ENCODE measurements at places on chromosomes 2 and 18.
A peak's percentile ranks its signal among the peaks of the same experiment; 100 is the strongest.

DNA sequence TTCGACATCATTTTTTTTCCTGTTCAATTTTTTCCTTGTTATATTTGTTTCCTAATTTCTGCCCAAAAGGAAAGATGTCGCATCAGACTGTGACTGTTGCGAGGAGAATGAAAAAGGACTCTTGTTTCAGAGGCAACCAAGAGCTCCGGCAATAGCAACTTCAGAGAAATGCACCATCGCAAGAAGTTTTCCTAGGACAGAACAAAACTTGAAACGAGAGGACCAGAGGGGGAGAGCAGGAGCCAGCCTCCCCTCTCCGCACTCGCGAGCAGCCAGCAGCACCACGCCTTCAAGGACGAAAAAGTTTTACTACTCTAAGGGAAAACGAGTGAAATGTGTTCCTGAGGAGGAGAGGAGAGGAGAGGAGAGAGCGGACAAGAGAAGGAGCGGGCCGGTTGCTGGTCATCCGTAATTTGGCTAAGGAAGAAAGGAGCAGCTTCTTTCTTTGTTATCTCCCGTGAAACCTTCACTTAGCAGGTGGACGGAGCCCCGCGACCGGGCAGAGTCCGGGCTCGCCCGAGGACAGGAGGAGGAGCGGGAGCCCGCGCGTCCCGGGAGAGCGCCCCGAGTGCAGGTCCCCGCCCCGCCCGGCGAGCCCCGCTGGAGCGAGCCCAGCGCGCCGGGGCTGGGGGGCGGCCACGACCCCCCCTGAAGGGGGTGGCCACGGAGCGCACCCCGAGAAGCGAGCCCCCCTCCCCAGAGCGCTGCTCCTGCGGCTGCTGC, 744 bp downstream of the POU3F3 start:
- DNase-seq, result no peak

DNA sequence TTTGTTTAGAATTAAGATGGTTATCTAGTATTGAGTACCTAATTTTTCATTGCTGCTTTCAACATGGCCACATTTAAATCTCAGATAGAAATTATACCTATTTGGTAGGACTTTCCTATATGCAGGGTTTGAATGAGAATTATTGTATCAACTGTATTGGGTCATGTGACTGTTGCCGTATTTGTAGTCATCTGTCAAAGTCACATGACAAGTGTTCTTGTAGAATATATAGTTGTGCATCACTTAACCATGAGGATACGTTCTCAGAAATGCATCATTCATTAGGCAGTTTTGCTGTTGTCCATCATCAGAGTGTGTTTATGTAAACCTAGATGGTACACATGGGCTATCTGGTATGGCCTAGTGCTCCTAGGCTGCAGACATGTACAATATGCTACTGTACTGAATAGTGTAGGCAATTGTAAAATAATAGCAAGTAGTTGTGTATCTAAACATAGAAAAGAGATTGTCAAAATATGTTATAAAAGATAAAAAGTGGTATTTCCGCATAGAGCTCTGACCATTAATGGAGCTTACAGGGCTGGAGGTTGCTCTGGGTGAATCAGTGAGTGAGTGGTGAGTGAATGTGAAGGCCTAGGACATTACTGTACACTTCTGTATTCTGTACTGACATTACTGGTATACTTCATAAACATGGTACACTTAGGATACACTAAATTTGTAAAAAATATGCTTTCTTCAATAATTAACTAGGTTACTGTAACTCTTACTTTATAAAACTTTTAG, 123.7 kb downstream of the MAP4K4 start:
- peak; percentile 52 for DNase-seq

GRCh38 chr18:26741048-26741447, 124.5 kb downstream of the AQP4 start:
- no peak for DNase-seq

DNA sequence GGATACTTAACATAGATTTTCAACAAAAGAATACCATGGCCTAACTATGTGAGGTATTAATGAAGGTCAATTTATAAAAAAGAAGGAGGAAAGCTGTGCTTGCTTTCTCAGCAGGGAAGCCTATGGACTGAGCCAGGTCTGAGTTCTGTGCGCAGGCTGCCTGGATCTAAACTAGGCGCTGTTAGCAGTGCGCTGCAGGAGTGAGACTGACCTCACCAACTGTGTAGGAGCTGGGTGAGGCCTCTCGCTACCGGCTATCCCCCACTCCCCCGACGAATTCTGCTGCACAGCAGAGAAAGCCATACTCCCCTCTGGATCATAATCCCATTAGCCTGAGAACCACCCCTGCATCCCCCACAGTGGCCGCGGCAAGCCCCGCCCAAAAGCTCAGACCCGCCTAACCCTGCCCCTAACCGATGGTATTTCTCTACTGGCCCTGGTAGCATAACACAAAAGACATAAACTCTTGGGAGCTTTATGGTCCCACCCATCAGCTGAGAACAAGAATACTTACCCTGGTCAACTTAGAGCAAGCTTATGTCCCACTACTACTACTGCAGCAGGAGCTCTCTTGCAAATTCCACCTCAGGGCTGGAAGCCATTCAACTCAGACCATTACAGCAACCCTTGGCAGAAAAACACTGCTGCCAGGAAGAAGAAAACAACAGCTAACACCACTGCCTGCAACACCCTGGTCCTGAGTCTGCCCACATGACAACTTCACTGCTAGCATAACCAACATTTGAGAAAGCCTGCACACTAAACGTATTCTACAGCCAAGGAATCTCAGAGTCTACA, 28.0 kb downstream of the SULT1C2 start:
- no peak for DNase-seq

DNA sequence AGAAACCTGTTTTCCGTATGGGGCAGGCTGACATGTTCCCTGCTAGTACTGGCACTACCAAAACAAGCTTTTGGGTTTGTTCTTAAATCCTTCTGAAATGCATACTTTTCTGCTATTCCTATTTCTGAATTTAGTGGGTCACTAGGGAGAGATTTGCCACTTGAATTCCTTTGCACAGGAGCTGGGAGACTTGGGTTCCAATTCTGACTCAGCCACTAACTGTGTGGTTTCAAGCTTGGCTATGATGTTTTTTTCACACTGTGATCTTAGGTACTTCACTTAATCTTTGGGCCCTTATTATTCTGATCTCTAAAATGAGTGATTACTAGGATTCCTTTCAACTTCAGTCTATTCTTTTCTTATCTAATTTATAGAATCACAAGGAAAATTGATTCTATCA, 105.5 kb downstream of the BCL11A start:
- DNase-seq, result no peak

DNA sequence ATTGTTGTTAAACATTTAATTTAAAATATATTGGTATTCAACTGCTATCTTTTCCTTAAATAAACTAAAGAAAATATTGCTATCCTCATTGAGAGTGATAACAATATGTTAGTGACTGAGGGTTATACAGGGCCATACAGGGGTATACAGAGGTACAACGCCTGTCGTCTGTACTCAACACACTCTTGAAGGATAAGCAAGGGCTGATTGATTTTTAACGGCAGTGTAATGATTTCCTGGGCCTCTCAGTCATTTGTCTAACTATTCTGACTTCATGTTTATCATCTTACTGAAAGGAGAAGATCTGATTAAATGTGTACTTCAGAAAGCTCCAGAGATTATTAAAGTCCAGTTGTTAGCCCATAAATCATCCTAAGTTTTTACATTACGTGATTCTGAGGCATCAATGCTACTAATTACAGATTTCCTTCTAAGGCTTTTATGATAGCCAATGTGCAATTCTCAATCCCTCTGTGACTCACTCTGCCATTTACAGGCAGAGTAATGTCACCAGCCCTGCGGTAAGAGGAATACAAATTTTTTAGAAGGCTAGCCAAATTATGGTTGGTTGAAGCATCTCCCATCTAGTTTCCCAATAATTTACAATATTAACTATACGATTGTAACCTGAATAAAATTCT, 893.0 kb upstream of the CHAC2 start:
- DNase-seq, result no peak

DNA sequence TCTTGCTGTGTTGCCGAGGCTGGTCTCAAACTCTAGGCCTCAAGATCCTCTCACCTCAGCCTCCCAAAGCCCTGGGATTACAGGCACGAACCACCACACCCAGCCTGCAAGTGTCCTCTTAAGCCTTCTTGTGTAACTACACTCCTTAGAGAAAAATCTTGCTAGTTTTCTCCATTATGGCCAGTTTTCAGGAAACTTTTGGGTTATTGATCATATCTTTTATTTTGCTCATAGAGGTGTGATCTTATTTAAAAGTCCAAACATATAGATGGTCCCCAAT, 2.4 kb downstream of the SOCS6 start:
- no peak for DNase-seq

GRCh38 chr2:25620077-25620476, 53.3 kb downstream of the DTNB start:
- no peak for DNase-seq

DNA sequence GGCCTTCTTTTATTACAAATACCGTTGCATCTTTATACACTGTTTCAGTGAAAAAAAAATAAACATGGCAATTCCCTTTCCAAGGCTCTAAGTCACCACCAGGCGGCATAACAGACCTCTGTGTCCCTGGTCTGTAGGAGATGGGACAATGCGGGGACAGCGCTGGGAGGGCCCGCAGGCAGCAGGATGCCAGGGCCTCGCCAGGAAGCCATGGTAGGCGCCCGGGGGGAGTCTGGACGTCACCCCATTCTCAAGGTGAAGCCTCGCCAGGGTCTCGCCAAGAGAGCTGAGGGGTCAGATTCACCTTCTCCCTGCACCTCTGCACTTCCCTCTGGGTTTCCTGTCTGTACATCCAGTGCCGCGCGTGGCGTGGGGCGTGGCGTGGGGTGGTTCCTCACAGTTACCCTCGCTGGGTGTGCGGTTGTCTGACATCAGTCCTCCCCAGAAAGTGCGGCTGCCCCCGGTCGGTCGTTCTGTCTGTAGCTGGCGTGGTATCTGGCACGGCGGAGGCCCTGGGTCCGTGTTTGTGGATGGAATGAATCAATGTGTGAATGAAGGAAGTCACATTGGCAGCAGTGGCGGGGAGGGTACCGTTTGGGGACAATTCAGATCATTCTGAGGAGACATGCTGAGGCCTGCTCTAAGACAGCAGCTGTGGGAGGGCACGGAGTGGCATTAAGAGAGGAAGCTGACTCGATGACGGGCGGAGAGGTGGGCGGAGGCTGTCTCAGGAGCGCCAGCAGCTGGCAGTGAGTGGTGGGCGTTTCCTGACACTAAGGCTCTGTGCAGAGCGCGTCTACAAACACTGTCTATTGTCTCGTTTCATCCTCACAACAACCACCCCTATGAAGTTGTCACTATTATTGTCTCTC, 46.0 kb downstream of the LRRFIP1 start:
- no peak for DNase-seq

- no peak for DNase-seq
These were observed 40.2 kb downstream of the ONECUT2 start for GRCh38 chr18:57475408-57475807.

GRCh38 chr2:151728804-151729414, 5.4 kb downstream of the NEB start:
- no peak for DNase-seq

Data from HFFc6 (cell line).